Stimulated activated memory B cell treated with anti-CD40 and anti-IgM and Interleukin-4, amounts not matched to agents 10 μg/mL and 1 μg/mL and 100 μg/mL, for 72 hours (primary cell): ENCODE measurements at places on chromosomes 11 and 22.

DNA sequence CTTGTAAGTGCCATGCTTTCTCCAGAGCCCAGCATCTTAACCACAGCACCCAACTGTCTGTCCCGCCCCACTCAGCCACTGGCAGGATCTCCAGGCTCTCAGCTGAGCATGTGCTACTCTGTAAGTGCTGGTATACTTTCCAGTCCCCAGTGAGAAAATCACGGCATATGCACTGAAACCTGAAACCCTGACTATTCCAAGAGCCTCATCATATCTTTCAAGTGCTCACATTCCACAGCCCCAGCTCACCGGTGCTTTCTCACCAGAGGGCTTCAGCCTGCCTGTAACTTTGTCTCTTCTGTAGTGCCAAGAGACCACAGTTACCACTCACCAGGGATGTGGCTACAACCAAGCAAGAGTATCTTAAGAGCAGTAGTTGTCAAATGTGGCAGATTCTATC, 24.4 kb upstream of the PAMR1 start:
- peaks cover 14% of the 10 kb centered on the region for H3K4me1 ChIP-seq
- H3K36me3 ChIP-seq, result no peaks in the 10 kb centered on the region
- H3K27ac ChIP-seq, result no peak overlapping the region
- no peak overlapping the region for H3K4me3 ChIP-seq

GRCh38 chr22:43408009-43408408, 3.8 kb upstream of the MPPED1 start:
- no peak overlapping the region for H3K4me3 ChIP-seq
- peaks cover 66% of the 10 kb centered on the region for H3K27me3 ChIP-seq
- H3K4me1 ChIP-seq, result no peaks in the 10 kb centered on the region
- no peak overlapping the region for H3K27ac ChIP-seq

- H3K4me3 ChIP-seq, result peak overlapping the region; percentile 58
- ATAC-seq, result no peak
- H3K36me3 ChIP-seq, result no peaks in the 10 kb centered on the region
- peaks cover 37% of the 10 kb centered on the region for H3K27me3 ChIP-seq
Measured at GRCh38 chr11:1548221-1549070, 23.6 kb downstream of the DUSP8 start.

- no peak for ATAC-seq
- no peaks in the 10 kb centered on the region for H3K36me3 ChIP-seq
- no peak overlapping the region for H3K4me3 ChIP-seq
- H3K27me3 ChIP-seq, result peaks cover 16% of the 10 kb centered on the region
- no peaks in the 10 kb centered on the region for H3K4me1 ChIP-seq
Measured at GRCh38 chr11:126926376-126926791, 74.2 kb downstream of the KIRREL3 start.
